ENCODE measurements at places on chromosomes 4 and X. TPM values are rescaled to one million over a fixed set of nuclear protein-coding genes. Genes with fewer than 3 reads are reported as not detected.

- H3K36me3 ChIP-seq: no peaks in the 10 kb centered on the region
- H3K27me3 ChIP-seq: no peaks in the 10 kb centered on the region
- no peak overlapping the region for H3K27ac ChIP-seq
- no peak overlapping the region for H3K4me3 ChIP-seq
- peaks cover 10% of the 10 kb centered on the region for H3K4me1 ChIP-seq
These were observed 6.4 kb downstream of the HSPA4L start for GRCh38 chr4:127788517-127788916.

The SPATA4 gene
- 0.83 TPM for total RNA-seq

DNA sequence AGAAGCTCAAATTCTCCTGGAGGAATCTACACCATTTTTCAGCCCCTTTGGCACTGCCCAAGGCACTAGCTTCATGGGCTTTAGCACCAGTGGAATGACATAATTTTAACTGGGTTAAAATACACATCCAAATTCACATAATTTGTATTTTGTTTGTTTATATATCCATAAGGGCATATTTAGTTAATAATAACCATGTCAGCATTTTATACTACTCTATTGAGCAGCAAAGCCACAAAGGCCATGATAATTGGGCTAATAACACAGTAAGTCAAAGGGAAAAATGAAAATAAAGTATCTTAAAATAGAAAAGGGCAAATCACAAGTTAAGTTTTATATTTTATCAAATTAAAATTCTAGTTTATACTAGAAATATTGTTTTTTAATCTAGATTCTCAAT, 262.7 kb upstream of the TACR3 start:
- no peaks in the 10 kb centered on the region for H3K4me1 ChIP-seq
- H3K4me3 ChIP-seq: no peak overlapping the region
- H3K27ac ChIP-seq: no peak overlapping the region
- DNase-seq: no peak
- H3K36me3 ChIP-seq: no peaks in the 10 kb centered on the region
- no peaks in the 10 kb centered on the region for H3K27me3 ChIP-seq

The TCEAL7 gene
- 10.4 TPM for total RNA-seq

The PDCL2 gene
- total RNA-seq: not detected

The USP17L18 gene
- total RNA-seq: not detected

The PGRMC1 gene
- 152 TPM for total RNA-seq

GRCh38 chr4:7516773-7517144, 82.0 kb upstream of the PSAPL1 start:
- H3K27ac ChIP-seq: no peak overlapping the region
- H3K27me3 ChIP-seq: no peaks in the 10 kb centered on the region
- H3K4me1 ChIP-seq: peaks cover 9% of the 10 kb centered on the region

The PCDH18 gene
- total RNA-seq: 44.9 TPM

- H3K4me3 ChIP-seq: no peak overlapping the region
- H3K27ac ChIP-seq: peak overlapping the region; percentile 84
- DNase-seq: no peak
- H3K4me1 ChIP-seq: peaks cover 45% of the 10 kb centered on the region
- peaks cover 33% of the 10 kb centered on the region for H3K36me3 ChIP-seq
These were observed 37.9 kb downstream of the ACOX3 start for GRCh38 chr4:8402640-8403039.

GRCh38 chrX:45801554-45801953, 600.9 kb upstream of the DIPK2B start:
- H3K4me1 ChIP-seq: peaks cover 12% of the 10 kb centered on the region
- H3K27me3 ChIP-seq: no peaks in the 10 kb centered on the region
- no peak overlapping the region for H3K4me3 ChIP-seq
- no peak for DNase-seq
- H3K27ac ChIP-seq: no peak overlapping the region

DNA sequence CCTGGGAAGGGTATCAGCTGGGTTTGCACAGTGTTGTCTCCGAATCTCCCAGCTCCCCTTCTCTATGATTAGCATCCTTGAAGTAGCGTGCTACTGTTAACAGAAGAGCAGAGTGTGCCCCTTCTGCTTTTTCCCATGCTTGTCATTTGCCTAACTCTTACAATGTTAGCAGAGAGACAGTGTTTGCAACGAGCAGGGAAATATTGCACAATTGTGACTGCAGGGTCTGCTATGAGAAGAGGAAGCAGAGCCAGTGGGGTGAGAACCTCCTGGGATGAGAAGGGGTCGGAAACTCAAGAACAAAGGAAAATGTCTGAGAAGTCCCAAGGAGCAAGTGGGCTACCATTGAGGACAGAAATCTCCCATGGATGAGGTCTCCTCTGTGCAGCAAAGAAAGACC, 7.8 kb upstream of the CHRNA9 start:
- DNase-seq: no peak
- no peak overlapping the region for H3K27ac ChIP-seq
- no peaks in the 10 kb centered on the region for H3K27me3 ChIP-seq
- no peak overlapping the region for H3K4me3 ChIP-seq
- H3K4me1 ChIP-seq: no peaks in the 10 kb centered on the region

- no peak overlapping the region for H3K27ac ChIP-seq
- no peaks in the 10 kb centered on the region for H3K27me3 ChIP-seq
- no peak overlapping the region for H3K4me3 ChIP-seq
These were observed 255.3 kb upstream of the ATOH1 start for GRCh38 chr4:93573285-93573684.

- no peak overlapping the region for H3K27ac ChIP-seq
- H3K4me1 ChIP-seq: no peaks in the 10 kb centered on the region
- H3K36me3 ChIP-seq: no peaks in the 10 kb centered on the region
- no peak for DNase-seq
- H3K4me3 ChIP-seq: no peak overlapping the region
These were observed 90.8 kb upstream of the NPFFR2 start for GRCh38 chr4:71941001-71941400.

The DMRTC1B gene
- not detected for total RNA-seq

The UGT8 gene
- under 0.01 TPM for total RNA-seq

DNA sequence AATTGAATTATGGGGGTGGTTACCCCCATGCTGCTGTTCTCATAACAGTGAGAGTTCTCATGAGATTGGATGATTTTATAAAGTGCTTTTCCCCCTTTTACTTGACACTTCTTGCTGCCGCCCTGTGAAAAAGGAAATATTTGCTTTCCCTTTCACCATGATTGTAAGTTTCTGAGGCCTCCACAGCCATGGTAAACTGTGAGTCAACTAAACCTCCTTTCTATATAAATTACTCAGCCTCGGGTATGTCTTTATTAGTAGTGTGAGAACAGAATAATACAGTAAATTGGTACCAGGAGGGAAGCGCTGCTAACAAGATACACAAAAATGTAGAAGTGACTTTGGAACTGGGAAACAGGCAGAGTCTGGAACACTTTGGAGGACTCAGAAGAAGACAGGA, 1070.8 kb downstream of the FAM133A start:
- no peak for DNase-seq
- H3K36me3 ChIP-seq: no peaks in the 10 kb centered on the region
- H3K27ac ChIP-seq: no peak overlapping the region

Measured in esophagus muscularis mucosa (tissue), 4 donors.